ENCODE measurements at places on chromosomes 11 and 22.

GRCh38 chr11:27938011-27938410 is 169.9 kb downstream of the KIF18A start:
- DNase-seq, result no peak

DNA sequence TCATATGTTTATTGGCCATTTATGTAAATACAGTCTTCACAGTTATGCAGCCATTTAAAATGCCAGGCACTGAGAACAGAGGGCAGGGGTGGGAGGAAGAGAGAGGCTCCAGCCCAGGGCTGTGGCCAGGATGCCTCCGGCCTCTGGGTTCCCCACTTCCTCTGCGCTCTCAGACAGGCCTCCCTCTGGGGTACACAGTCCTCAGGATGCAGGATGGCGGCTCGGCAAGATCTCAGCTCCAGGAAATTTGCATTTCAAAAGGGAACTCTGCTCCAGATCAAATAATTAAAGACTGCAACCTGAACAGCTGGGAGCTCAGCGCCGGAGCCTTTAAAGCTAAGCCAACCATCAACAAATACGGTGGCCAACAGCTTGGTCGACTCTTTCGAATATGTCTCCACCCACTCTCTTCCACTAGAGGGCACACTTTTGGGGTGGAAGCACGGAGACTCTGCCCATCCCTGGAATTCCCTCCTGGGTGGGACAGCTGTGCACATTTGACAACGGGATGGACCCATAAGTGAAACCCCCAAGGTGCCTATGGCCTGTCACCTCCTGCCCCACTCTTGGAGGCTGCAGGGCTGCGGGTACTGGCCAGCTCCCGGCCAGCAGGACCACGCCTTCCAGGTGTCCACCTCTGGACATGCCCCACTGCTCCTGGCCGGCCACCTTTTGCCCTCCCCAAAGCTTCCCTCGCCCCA is 1044.7 kb downstream of the BRD1 start:
- DNase-seq, result no peak

GRCh38 chr22:32680277-32680676 is 121.2 kb upstream of the TIMP3 start:
- no peak for DNase-seq

GRCh38 chr22:29004647-29005371 is 56.8 kb downstream of the C22orf31 start:
- DNase-seq, result no peak

- DNase-seq, result no peak
Observed at GRCh38 chr22:38753948-38754750, 1.6 kb downstream of the SUN2 start.

DNA sequence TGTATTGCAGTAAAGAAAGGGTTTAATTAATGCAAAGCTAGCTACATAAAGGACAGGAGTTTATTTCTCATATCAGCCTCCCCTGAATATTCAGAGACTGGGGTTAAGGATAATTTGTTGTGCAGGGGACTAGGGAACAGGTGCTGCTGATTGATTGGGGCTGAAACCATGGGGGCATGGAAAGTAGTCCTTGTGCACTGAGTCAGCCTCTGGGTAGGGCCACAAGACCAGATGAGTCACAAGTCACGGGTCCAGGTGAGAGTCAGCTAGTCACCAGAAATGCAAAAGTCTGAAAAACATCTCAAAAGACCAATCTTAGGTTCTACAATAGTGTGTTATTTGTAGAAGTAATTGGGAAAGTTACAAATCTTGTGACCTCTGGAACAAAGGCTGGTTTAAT is 32.9 kb upstream of the SYT13 start:
- DNase-seq, result peak; percentile 6

DNA sequence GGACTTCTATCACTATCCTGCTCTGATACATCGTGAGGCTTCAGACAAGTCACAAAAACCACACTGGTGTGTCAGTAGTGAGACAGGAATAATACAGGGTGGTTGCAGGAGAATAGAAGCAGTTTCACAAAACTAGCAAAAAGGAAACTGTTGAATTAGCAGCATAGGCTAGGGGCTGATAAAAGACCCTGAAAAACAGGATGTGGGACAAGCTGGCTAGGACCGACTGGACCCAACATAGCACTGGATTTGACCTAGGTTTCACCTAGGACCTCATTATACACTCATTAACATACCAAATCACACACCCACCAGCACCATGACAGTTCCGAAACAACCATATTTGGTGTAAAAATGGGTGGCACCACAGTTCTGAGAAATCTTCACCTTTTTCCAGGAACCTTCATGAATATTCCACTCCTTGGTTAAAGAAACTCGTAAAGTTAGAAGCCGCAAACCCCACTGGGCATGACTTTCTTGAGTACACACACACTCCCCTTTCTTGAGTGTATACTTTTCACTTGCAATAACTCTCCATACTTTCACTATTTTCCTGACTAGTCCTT is 76.2 kb downstream of the SLC1A2 start:
- peak; percentile 61 for DNase-seq

Measured in activated T-cell treated with anti-CD3 and anti-CD28 coated beads, Interleukin-2, amount 50 U/mL, for 72 hours (primary cell).